ENCODE measurements at places on chromosomes 2 and 18. TPM values are rescaled to one million over a fixed set of nuclear protein-coding genes. Genes with fewer than 3 reads are reported as not detected.
A peak's percentile ranks its signal among the peaks of the same experiment; 100 is the strongest.

- peak; percentile 30 for DNase-seq
Observed at GRCh38 chr2:11674983-11675382, 5.0 kb upstream of the NTSR2 start.

- DNase-seq = no peak
Observed at GRCh38 chr2:155203178-155203577, 504.7 kb downstream of the KCNJ3 start.

DNA sequence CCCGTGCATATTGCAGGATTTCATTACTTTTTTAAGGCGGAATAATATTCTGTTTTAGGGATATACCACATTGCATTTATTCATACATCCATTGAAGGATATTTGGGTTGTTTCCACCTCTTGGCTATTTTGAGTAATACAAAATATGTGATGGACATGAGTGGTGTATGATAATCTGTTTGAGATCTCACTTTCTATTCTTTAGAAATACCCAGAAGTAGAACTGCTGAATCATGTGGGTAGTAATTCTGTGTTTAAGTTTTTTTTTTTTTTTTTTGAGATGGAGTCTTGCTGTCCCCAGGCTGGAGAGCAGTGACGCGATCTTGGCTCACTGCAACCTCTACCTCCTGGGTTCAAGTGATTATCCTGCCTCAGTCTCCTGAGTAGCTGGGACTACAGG, 201.4 kb downstream of the NYAP2 start:
- DNase-seq = no peak

- no peak for DNase-seq
Observed at GRCh38 chr2:231745303-231746038, 35.6 kb downstream of the PDE6D start.

GRCh38 chr2:222804351-222804750, 56.5 kb upstream of the ACSL3 start:
- DNase-seq = no peak

DNA sequence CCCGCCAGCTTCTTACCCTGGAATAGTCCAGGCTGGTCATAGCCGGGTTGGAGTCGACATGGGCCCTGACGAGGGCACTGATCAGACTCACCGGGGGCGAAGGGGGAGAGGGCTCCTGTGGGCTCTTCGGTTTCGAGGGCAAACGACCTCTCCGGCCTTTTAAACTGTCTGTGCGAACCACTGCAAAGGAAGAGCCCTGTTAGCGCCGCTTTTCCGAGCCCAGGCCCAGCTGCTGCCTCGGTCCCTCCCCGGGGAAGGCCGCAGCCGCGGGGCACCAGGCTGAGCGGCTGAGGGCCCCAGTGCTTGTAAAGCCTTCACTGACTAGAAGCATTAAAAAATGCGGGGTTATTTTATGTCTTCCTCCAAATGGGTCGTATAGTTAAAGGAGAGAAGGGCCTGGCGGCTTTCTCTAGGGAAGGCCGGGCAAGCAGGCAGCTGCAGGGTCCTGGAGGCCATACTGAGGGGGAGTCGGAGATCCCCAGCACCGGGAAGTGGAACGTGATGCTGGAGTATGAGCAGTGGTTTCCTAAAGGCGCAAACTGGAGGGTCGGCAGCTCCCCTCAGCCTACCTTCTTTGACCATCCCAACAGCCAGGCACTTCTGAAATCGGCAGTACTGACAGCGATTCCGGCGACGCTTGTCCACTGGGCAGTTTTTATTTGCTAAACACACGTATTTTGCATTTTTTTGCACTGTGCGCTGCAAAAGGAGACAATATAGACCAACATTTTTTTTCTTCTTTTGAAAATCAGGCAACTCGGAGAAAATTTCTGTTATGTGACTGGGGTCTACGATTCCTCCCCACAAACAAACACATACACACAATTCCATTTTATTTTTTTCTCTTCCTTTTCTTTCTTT, 4.5 kb downstream of the NR4A2 start:
- DNase-seq = no peak

DNA sequence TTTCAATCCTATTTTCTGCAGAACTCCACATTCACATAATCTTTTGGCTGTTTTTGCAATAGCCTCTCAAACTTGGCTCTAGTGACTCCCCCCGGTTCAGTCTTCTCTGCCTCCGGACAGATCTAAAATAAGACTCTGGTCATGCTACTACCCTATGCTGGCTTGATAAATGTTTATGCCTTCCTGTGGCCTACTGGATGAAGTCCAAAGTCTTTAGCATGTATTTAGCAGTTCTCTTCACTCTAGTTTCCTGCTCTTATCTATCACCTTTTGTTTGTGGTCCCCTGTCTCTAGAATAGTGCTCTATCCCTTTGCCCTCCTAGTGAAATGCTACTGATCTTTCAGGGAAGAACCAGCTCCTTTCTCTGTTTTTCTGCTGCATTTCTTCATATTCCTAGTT, 14.4 kb downstream of the ADCYAP1 start:
- DNase-seq = no peak

GRCh38 chr2:202204855-202205254, 33.5 kb downstream of the SUMO1 start:
- DNase-seq = no peak

DNA sequence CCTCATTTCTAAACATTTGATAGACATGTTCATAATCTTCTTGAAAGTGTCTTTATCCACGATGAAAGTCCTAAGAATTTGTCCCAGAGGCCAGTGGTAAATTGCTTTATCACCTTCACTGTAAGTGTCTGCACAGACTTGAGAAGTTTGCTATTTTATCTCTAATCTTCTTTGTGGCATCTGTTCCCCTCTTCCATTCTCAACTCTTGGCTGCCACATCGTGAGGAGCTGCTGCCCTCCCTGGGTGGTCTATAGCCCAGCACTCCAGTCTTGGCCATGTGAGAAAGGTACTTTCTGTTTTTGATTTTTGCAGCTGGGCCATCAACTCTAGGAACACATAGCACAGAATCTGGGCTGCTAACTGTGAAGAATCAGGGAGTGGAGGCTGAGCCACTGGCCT, 45.5 kb downstream of the SLC14A2 start:
- DNase-seq = no peak

GRCh38 chr2:112482309-112483041, 519 bp downstream of the TTL start:
- no peak for DNase-seq

GRCh38 chr2:43312755-43313641, 86.6 kb upstream of the ZFP36L2 start:
- no peak for DNase-seq

- DNase-seq = no peak
Observed at GRCh38 chr2:63378589-63378988, 209.7 kb downstream of the WDPCP start.

- no peak for DNase-seq
Observed at GRCh38 chr2:236731767-236732580, 162.3 kb downstream of the ACKR3 start.

DNA sequence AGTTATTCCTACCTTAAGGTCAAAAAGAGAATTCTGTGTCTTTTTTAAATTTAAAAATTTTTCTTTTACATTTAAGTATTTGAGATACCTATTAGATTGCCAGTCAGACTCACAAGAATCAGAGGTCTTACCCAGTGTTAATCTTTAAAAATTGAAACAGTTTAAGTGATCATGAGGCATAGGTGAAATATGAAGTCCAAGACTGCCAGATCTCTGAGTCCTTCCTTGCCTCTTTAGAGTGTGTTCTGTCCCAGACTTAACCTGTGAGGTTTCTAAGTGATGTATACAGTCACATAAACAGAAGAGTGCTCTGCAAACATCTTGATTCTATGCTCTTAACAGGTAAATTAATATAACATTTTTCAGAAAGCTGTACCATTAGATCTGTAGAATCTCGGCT, 40.6 kb downstream of the ACTR3 start:
- DNase-seq = no peak

GRCh38 chr18:14978962-14979535, 231.1 kb downstream of the ANKRD30B start:
- DNase-seq = no peak

DNA sequence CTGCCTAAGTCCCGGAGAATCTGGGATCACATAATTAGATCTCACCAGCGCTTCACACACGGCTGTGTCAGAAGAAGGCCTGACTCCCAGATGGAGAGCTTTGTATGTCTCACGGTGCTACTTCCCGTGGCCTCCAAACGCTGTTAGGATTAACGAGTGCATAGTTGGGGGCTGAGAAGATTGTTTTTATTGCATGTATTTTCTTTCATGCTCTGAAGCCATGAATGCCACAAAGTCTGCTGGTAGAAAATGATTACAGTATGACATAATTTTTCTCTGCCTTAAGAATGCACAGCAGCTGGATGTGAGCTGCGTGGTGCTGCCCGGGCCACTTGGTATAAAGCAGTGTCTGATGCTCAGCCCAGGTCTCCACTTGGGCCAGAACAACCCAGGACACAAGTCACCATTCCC, 166.5 kb downstream of the SEPTIN10 start:
- DNase-seq = peak; percentile 37

GRCh38 chr2:43360137-43360536, 133.7 kb upstream of the ZFP36L2 start:
- DNase-seq = no peak

ASB18 gene
- total RNA-seq = not detected

GPD2 gene
- total RNA-seq = 35.7 TPM

KCNS3 gene
- 1.1 TPM for total RNA-seq

NGEF gene
- total RNA-seq = 0.35 TPM
